ENCODE measurements at places on chromosomes 3 and 15. TPM values are rescaled to one million over a fixed set of nuclear protein-coding genes. Genes with fewer than 3 reads are reported as not detected.

The HIGD2B gene
- not detected for total RNA-seq

The GABRR3 gene
- not detected for total RNA-seq

The BCHE gene
- 30.8 TPM for total RNA-seq

The SLC9C1 gene
- total RNA-seq: not detected

The PTPN23 gene
- total RNA-seq: 25.8 TPM

The IL5RA gene
- total RNA-seq: not detected

The PRTG gene
- 0.06 TPM for total RNA-seq

The CSPG5 gene
- total RNA-seq: 0.37 TPM

The SAMMSON gene
- total RNA-seq: not detected

The MYZAP gene
- total RNA-seq: 0.62 TPM

The AGBL1 gene
- total RNA-seq: not detected

The CHRD gene
- 39.4 TPM for total RNA-seq

The SSUH2 gene
- total RNA-seq: not detected

The TLR9 gene
- 0.12 TPM for total RNA-seq

The EMC7 gene
- 30.4 TPM for total RNA-seq

The DLL4 gene
- 4.0 TPM for total RNA-seq

The CPA3 gene
- total RNA-seq: 0.22 TPM

The PLSCR2 gene
- not detected for total RNA-seq

The MAGI1 gene
- 37.7 TPM for total RNA-seq

The KIF15 gene
- 0.51 TPM for total RNA-seq

The UBAP1L gene
- total RNA-seq: 5.9 TPM
